OCI-LY7 (cell line): ENCODE measurements at places on chromosomes 3 and 15. TPM values are rescaled to one million over a fixed set of nuclear protein-coding genes. Genes with fewer than 3 reads are reported as not detected.

GRCh38 chr3:101544161-101544850, 17.4 kb upstream of the TRMT10C start:
- DNase-seq = no peak

DNA sequence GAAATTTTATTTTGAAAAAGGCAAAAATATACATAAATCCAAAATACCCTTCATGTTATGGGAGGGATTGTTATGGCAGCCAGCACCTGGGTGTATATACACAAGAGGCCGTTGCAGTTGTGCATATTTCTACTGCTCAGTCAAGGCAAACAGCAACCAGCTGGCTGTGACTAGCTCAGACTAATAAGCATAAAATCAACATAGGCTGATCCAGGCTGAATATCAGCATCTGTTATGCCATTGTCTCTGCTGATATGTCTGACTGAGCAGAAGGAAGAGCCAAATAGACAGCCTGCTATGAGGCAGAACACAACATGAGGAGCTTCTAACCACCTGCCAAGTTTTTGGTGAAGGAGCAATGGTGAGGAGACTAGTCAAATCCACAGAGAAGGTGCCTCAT, 457.5 kb upstream of the ALCAM start:
- no peak for DNase-seq

GRCh38 chr3:175356899-175357324, 497.8 kb downstream of the NAALADL2 start:
- no peak for DNase-seq

- DNase-seq = no peak
Observed at GRCh38 chr3:57252404-57252803, 24.9 kb downstream of the APPL1 start.

GRCh38 chr3:150094150-150094933, 123.6 kb upstream of the PFN2 start:
- DNase-seq = no peak

DNA sequence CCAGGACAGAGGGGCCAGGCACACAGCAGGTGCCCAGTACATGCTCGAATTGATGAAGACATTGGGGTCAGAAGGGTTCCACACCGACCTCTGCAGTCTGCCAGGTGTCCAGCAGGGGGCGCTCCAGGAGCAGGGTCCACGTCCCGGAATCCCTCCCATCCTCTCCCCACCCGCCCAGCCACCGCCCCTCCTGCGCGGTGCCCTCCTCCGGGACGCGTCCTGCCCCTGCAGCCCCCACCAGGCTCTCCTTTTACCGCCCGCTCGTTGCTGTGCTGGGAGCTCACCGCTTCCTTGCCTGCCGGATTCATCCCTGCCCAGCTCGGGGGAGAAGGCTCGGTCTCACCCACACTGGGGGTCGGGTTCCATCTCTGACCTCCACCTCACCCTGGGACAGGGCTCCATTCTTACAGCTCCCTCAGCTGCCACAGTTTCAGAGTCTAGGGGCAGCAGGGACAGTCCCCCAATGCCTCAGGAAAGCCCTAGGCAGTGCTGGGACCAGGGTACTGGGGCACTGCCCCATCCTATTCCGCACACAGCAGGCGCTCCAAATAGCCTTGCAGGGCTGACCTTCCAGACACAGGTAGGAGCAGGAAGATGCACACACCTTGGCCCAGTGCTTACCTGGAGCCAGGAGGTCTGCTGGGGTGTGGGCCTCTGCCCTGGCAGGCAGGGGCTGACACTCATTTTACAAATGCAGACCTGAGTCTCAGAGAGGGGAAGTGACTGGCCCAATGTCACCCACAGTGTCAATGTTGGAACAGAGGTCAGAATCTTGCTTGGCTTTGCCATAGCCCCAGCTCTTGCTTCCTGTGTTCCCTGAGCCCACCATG, 31.0 kb downstream of the GRIP2 start:
- DNase-seq = peak; percentile 69

DNA sequence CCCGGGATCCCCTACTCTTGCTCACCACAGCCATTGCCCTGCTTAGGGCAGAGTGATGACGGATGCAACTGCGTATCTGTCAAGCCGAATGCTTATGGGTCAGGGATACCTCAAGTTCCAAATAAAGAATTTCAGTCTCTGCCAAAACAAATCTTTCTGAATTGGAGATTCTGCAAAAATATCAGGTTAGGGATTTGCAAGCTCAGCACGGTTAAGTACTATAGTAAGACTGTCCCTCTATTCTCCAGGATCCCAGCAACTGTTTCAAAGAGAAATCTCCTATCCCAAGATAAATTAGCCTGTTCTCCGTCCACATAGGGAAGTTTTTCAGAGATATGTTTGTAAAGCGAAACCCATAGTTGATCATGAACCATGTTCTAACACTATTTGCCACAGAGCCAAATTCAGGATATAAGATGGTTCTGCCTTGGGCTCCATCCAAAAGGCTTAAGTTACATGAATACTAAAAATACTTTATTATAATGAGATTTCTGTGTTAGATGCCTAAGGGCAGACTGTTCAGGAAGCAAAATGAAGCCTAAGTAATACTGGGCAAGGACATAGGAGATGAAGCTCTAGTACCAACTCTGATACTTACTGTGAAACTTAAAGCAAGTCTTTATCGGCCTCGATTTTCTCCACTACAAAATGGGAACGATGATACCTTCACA, 100.1 kb upstream of the LPP start:
- no peak for DNase-seq

GRCh38 chr3:46695962-46696894, 2.7 kb upstream of the ALS2CL start:
- no peak for DNase-seq

GRCh38 chr15:70701891-70702568, 61.3 kb downstream of the UACA start:
- DNase-seq = no peak

- no peak for DNase-seq
Observed at GRCh38 chr3:81592101-81592500, 169.3 kb downstream of the GBE1 start.

DNA sequence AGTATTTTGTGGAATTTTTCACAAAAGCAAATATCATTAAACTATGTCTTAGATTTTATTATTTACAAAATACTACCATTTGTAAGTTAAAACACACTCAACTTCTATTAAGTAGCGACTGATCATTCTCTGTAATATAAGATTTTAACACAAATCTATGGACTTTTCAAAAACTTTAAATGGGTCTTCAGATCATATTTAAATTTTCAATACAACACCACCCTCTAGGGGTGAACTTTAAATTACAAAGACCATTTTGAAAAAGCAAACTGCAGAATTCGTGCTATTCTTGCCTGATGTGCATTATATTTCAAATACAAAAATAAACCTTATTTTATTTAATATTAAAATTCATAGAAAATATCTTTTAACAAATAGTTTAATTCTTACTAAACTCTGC, 8.2 kb upstream of the VGLL4 start:
- DNase-seq = peak; percentile 56

GRCh38 chr3:171245796-171246765, 214.1 kb downstream of the TNIK start:
- no peak for DNase-seq

DNA sequence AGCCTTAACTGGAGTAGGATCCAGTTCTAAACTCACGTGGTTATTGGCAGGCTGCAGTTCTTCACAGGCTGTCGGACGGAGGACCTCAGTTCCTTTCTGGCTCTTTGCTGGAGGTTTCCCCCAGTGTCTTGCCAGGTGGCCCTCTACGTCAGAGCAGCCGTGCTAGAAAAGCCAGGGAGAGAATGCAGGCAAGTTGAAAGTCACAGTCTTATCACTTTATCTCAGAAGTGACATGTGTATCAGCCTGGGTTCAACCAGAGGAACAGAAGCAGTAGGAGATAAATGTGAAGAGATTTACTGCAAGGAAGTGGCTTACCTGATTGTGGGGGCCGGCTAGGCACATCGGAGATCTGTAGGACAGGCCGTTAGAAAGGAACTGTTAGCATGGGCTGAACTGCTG, 125.3 kb upstream of the BNIP2 start:
- no peak for DNase-seq

- no peak for DNase-seq
Observed at GRCh38 chr3:39727415-39727814, 82.0 kb upstream of the MYRIP start.

GRCh38 chr15:70569091-70569713, 194.2 kb downstream of the UACA start:
- DNase-seq = no peak

GRCh38 chr3:175274474-175275218, 415.5 kb downstream of the NAALADL2 start:
- DNase-seq = no peak

DNA sequence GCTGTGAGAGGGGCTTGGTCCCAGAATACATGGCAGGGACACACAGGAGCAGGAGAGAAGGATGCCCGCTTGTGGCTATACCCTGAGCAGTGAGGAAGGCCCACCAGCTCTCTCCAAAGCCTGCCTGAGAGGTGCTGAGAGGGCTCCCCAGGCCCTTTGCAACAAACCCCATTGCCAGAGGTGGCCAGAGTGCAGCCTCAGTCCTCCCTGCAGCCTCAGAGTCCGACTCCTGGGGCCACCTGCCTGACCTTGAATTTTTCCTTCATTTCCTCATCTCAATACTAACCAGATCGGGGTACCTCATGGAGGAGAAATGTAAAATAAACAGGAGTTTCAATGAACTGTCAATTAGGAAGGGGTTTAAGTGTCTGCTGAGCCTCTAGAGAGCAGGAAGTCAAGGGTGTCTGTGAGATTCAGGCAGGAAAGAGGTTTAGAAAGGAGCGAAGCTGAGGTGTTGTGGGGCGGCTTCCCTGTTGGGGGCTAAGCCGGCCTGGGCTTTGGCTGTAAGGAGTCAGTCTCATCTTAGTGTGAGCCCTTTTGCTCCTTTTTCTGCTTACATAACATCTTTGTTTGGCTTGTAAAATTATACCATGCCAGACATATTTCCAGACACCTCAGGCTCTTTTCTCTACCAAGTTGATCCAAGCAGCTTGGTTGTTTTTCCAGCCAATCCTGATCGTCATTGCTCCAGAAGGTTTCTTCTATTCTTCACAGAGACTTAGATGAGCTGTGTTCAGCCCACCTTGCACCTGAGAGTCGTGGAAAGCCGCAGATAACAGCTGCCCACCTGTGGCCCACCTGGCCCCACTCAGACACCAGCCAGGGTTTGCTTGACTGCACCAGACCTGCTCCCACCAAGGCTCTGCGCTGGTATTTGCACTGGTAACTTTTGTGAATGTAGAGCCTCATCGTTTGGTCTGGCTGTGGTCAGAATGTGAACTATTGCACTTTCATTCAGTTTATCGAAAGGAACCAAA, 36.7 kb downstream of the CMTM7 start:
- DNase-seq = peak; percentile 87

GRCh38 chr3:65344846-65345245, 657.0 kb upstream of the ADAMTS9 start:
- no peak for DNase-seq

- no peak for DNase-seq
Observed at GRCh38 chr3:65925254-65925954, 113.3 kb downstream of the MAGI1 start.

DNA sequence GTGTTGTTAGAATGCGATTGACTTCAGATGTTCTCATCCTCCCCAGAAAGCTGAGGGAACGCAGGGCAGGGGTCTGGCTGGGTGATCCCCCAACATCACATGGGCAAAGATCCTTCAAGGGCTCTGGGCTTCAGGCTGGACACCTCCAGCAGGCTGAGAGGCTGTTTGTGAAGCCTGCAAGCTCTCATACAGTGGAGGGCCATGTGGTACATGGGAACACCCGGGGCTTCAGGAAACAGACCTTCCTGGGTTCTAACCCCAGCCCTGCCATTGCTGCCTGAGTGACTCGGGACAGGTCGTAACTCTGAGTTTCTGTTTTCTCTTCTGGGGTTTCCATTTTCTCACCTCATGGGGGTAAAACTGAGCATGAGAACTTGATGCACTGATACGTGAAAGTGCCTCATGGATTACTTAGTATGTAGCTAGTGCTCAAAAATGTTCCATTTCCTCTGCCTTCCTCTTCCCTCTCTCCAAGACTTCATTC, 81.2 kb downstream of the TLE3 start:
- DNase-seq = peak; percentile 42

- no peak for DNase-seq
Observed at GRCh38 chr3:171018156-171018935, 8.2 kb downstream of the SLC2A2 start.

DNA sequence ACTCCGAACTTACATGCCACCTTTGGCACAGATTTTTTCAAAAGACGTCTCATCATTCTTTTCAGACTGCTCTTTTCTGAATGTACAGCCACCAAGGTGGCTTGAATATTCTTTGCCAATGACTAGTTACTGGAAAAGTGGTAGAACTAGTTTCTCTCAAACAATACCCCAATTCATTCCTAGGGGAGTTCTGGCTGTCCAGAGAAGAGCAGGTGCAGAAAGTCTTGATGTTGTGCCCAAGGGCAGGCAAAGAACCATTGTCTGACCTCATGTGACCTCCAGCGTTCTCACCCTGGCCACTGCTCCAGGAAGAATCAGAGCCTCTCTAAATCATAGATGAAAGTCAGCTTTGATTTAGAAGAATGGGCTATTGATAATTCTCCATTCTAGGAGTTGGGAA, 5.5 kb downstream of the LMOD3 start:
- no peak for DNase-seq

VWA5B2 gene
- not detected in 2 replicates for total RNA-seq

ANKRD63 gene
- total RNA-seq = not detected in 2 replicates

EIF2B5 gene
- 56.7 and 57.4 TPM in 2 replicates for total RNA-seq

RBP2 gene
- not detected in 2 replicates for total RNA-seq

TMEM115 gene
- total RNA-seq = 16.2 and 17.1 TPM in 2 replicates

XYLB gene
- 5.3 and 6.7 TPM in 2 replicates for total RNA-seq

TRIM42 gene
- total RNA-seq = not detected in 2 replicates

CGNL1 gene
- 0.04 TPM in 1 of 2 replicates, not detected in the other for total RNA-seq

ITGA11 gene
- total RNA-seq = not detected in 2 replicates

PIK3CB gene
- total RNA-seq = 22.5 and 23.6 TPM in 2 replicates

CYP1A2 gene
- not detected in 2 replicates for total RNA-seq

CTXN2 gene
- total RNA-seq = 0.34 and 0.35 TPM in 2 replicates

GOLGA6B gene
- 0.53 TPM in 1 of 2 replicates, not detected in the other for total RNA-seq
